ENCODE measurements at places on chromosomes 7 and 10.

- no peak for DNase-seq
Observed at GRCh38 chr7:130137207-130137606, 66.9 kb downstream of the KLHDC10 start.

DNA sequence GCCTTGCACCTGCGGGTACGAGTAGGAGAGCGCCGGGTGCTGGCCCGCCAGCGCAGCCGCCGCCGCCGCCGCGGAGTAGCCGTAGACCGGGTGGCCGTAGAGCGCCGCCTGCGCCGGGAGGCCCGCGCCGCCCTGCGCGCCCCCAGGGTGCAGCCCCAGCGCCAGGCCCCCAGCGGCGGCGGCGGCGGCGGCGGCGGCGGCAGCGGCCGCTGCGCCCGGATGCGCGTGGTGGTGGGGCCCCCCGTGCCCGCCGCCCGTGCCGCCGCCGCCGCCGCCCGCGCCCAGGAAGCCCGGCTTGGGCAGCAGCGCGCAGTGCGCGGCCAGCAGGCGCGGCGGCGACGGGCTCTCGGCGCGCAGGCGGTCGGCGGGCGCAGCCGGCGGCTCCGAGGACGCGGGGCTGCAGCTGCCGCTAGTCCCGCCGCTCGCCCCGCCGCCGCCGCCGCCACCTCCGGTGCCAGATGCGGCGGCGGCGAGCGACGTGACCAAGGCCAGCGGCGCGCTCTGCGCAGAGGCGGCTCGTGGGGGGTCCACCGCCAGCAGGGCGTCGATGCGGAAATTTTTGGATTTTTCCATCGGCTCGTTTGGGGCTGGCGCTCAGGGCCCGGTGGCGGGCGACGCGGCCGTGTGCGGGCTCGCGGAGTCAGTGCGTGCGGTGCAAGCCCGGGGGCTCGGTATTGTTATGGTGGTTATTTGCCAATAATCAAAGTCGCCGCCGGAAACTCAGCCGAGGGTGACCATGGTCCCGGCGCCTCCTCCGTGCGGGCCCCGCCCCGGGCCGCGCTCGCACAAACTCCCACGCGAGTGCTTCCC lies 480 bp downstream of the MNX1 start:
- no peak for DNase-seq

DNA sequence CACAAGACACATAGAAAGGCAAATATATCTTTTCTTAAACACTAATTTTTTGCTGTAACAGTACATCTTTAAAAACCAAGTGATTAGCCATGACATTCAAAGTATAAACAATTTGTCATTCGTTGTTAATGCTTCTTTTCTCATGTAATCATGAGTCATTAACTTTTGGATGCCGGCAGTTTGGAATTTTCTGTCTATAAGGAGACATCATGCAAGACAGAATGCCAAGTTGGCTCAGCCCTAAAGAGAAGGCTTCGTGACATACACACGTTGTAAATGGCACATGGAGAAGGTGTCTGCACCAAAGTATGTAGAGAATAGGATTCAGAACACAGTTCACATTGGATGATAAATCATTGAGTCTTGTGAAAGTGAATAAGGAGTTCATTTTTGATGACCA lies 35.9 kb downstream of the CCDC3 start:
- no peak for DNase-seq

- DNase-seq: no peak
Observed at GRCh38 chr10:99711129-99711719, 20.7 kb downstream of the COX15 start.

- DNase-seq: no peak
Observed at GRCh38 chr10:81136261-81136660, 598.6 kb downstream of the SH2D4B start.

DNA sequence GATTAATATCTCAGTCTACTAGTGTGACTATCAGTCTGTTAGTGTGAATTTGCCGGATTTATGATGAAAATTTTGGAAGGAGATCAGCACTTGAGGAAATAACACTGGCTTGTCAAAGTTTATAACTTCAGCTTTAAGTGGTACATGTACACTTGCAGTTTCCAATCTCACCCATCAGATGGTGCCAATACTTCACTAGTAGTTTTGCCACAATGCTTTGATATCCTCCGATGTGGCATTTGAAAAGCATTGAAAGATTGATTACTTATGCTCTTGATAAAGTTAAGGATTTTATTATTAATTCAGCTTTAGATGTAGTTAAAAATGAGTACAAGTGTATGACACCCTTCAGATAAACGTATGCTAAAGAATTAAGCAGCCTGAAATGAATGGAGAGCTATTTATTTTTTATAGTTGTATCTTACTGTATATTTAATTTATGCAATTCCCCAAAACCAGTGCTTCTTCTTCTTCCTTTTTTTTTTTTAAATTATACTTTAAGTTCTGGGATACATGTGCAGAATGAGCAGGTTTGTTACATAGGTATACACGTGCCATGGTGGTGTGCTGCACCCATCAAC lies 98.2 kb downstream of the ANLN start:
- DNase-seq: no peak

GRCh38 chr7:3973264-3973663 lies 672.2 kb downstream of the SDK1 start:
- DNase-seq: no peak

- DNase-seq: no peak
Observed at GRCh38 chr7:139471740-139472353, 11.6 kb downstream of the KLRG2 start.

- DNase-seq: no peak
Observed at GRCh38 chr10:27819781-27820531, 74.3 kb upstream of the MKX start.

Data from stimulated activated CD8-positive, alpha-beta memory T cell treated with anti-CD3 and anti-CD28 coated beads, Interleukin-4, amount 100 ng/mL, for 4 hours (primary cell).